ENCODE measurements at places on chromosomes 12 and 14. TPM values are rescaled to one million over a fixed set of nuclear protein-coding genes. Genes with fewer than 3 reads are reported as not detected.

DNA sequence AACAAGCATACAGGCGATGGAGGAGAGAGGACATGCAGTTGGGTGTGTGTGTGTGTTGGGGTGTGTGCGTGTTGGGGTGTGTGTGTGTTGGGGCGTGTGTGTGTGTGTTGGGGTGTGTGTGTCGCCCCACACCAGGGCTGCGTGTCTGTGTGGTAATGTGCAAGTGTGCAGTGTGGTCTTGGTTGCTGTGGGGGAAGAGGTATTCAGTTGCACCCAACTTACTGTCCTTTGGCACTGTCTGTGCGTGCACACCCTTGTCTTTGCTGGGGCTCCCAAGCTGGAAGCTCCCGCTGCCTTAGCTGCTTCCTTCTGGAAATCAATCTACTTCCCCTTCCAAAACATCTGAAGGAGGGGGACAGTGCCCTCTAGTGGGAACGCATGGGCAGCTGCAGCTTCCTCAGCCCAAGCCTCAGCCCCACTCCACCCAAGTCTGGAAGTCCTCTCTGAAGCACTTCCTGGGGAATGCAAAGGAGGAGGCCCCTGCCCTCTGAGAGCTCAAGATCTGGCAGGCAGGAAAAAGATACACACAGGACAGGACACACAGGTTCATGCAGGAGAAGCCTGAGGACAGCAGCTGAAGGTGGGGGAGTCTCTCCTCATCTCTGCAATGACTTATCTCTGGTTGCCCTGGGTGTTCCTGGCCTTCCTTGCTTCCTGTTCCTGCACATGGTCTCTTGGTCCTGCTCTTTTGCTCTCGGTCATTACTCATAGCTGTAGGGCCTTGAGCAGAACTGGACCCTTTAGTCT lies 13.1 kb downstream of the ASIC1 start:
- H3K36me3 ChIP-seq: no peaks in the 10 kb centered on the region
- no peak overlapping the region for H3K4me3 ChIP-seq
- H3K27me3 ChIP-seq: no peaks in the 10 kb centered on the region
- H3K4me1 ChIP-seq: peaks cover 9% of the 10 kb centered on the region

Gene SERPINA12
- not detected for polyA plus RNA-seq

DNA sequence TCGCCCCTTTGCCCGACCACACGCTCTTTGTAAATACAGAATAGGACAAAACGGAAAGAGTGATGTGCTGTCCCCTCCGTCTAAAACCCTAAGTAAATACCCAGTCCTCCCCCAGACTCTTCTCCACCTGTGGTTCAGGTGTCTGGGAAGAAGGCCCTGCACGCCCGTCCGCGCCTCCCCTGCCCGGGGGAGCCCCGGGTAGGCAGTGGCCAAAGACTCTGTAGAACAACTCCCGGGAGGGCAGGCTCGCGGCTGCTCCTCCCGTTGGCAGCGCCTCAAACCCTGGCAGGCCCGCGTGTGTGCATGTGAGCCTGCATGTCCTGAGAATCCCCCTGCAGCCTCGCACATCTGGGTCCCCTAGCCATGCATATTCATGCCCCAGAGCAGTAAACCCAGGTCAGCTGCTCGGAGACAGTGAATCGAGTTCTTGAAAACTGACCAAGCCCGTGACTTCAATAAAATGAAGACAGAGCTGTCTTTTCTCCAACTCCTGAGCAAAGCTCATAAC lies 165.8 kb downstream of the MON2 start:
- H3K36me3 ChIP-seq: no peaks in the 10 kb centered on the region
- peaks cover 10% of the 10 kb centered on the region for H3K4me1 ChIP-seq
- peak; percentile 79 for DNase-seq
- peak overlapping the region; percentile 55 for H3K4me3 ChIP-seq
- no peaks in the 10 kb centered on the region for H3K27me3 ChIP-seq

GRCh38 chr14:43204816-43205215 lies 1302.3 kb downstream of the FSCB start:
- H3K27me3 ChIP-seq: no peaks in the 10 kb centered on the region
- no peaks in the 10 kb centered on the region for H3K36me3 ChIP-seq
- H3K4me3 ChIP-seq: no peak overlapping the region

DNA sequence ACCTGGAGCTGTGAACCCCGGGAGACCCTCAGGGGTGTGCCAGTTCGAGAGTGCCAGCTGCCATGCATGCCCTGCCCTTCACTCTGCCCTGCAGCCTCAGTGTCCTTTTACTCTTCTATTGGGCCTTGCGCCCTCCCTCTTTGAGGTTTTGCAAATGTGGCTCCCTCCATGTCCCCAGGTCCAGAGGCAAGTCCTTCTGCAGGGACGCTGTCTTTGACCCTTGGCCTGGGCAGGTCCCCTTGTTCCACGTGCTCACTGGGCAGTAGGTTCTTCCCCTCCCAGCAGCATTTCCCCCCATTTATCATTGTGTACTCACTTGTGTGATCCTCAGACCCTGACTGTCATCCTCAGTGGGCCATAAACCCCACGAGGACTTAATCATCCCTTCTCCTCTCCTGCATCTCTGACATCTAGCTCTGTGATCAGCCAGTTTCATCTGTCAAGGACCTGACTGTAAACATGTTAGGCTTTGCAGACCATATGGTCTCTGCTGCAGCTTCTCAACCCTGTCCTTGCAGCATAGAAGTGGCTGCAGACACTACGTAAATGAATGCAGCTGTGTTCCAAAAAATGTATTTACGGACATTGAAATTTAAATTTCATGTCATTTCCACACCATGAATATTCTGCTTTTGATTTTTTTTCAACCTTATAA lies 36.6 kb downstream of the TSPAN9 start:
- peaks cover 21% of the 10 kb centered on the region for H3K4me1 ChIP-seq
- H3K36me3 ChIP-seq: no peaks in the 10 kb centered on the region
- no peak for DNase-seq
- no peak overlapping the region for H3K27ac ChIP-seq
- no peak overlapping the region for H3K4me3 ChIP-seq
- no peaks in the 10 kb centered on the region for H3K27me3 ChIP-seq

DNA sequence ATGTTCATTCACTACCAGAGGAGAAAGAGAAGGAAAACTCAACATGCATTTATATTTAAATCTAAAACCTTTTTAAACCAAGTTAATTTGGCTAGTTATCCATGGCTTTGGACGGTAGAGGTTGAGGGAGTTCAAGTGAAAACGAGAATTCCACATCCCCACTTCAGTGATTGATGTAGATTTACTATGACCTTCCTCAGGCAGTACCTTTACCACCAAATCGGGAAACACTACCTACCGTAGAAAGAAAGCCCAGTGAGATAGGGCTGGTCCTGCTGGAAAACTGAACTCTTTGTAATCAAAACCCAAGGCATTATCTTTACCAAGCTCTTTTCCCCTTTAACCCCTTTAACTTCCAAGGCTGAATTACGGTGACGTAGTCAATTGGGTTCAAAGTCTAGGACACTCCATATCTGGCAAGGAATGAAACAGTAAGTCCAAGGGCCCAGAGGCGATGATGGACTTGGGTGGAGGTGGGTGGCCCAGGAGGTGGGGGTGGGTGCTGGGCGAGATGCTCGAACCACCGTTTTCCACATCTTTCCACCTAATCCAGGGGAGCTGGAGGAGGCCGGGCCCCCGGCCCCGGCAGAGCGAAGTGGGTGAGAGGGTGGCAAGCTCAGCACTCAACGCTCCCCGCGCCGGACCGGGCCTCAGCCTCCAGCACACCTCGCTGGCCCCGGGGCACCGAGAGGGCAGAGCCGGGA lies 618 bp downstream of the SEC23A start:
- no peaks in the 10 kb centered on the region for H3K36me3 ChIP-seq
- H3K4me3 ChIP-seq: peak overlapping the region; percentile 63
- H3K4me1 ChIP-seq: no peaks in the 10 kb centered on the region
- DNase-seq: no peak

Gene CBLN3
- 1.8 TPM for polyA plus RNA-seq
